ENCODE measurements at places on chromosomes 6 and 20. TPM values are rescaled to one million over a fixed set of nuclear protein-coding genes. Genes with fewer than 3 reads are reported as not detected.

Gene GSTA3
- total RNA-seq: not detected

Gene VWA7
- 3.8 TPM for total RNA-seq

Gene DCDC2
- not detected for total RNA-seq

Gene SNRPB2
- 36.5 TPM for total RNA-seq

Gene SAMD3
- total RNA-seq: not detected
